ENCODE measurements at places on chromosomes 7 and 10.

- DNase-seq, result no peak
Measured at GRCh38 chr7:40470091-40470592, 335.3 kb downstream of the SUGCT start.

DNA sequence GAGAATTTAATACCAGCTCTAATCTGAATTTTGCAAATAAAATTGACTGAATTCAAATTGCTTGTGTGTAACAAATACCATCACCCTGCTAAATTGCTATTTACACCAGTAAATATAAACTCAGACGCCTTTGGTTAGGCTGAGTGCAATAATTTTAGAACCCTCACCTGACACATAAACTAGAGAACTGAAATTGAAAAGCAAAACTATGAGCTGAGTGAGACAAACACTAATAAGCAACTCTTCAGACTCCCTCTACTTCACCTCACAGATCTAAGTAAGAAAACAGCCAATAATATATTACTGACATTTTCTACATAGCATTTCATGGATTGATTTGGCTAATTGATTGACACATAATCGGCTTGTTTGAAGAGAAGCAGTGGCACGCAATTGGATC lies 621.2 kb downstream of the REEP3 start:
- no peak for DNase-seq

DNA sequence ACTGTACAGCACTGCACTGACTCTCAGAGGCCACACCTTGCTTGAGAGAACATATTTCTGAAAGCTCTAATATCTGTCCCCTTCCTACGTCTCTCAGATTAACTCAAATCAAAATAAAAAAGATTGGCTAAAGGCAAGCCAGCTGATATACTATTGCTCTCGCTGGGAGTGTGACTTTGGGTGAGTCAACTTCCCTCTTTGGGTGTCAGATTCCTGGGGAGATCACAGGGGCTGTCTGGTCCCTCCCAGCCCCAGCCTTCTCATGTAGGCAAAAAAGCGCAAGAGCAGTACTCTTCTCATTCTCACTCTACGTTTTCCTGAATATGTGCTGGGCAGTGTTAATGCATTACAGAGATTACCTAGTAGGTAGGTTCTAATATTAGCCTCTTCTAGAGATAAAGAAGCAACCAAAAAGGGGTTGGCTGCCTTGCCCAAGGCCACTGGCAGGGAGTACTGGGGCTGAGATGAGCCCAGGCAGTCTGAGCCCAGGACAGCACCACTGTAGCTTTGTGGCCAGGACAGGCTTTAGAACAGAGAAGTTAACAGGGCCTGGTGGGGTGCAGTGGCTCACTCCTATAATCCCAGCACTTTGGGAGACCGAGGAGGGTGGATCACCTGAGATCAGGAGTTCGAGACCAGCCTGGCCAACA lies 9.1 kb upstream of the DENND2A start:
- no peak for DNase-seq

- no peak for DNase-seq
Measured at GRCh38 chr7:73833251-73833919, 2.6 kb downstream of the CLDN4 start.

GRCh38 chr10:106648534-106649481 lies 515.7 kb downstream of the SORCS1 start:
- no peak for DNase-seq

GRCh38 chr10:130015075-130015695 lies 51.1 kb upstream of the EBF3 start:
- DNase-seq, result no peak

DNA sequence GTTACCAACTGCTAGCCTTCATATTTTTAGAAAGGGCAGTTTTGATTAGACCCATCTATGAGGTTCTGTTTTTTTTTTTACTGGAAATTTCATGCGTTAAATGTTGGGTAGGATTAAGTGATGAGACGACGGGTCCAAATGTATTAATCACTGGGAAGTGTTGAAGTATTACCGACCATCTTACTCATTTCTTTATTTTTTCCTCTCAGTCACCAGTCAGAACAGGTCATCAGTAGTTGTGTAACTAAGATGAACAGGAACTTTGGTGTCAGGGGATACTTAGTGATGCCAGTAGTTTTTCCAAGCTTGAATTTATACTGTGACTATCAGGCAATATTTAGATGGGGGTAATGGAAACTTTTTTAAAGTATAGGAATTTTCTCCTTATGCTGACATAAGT lies 14.2 kb downstream of the TFAM start:
- DNase-seq, result no peak

GRCh38 chr7:30975256-30975899 lies 11.6 kb downstream of the GHRHR start:
- DNase-seq, result no peak

GRCh38 chr7:69598081-69598486 lies at the start of gene AUTS2:
Gene AUTS2 (plus strand): TSS chr7:69598475. CDS start chr7:69599654, 1,179 bp downstream.
- DNase-seq, result peak; percentile 2

Measured in activated CD8-positive, alpha-beta memory T cell treated with anti-CD3 and anti-CD28 coated beads for 48 hours (primary cell).